Pons (tissue), 1 donor: ENCODE measurements at places on chromosomes 6 and 20.

DNA sequence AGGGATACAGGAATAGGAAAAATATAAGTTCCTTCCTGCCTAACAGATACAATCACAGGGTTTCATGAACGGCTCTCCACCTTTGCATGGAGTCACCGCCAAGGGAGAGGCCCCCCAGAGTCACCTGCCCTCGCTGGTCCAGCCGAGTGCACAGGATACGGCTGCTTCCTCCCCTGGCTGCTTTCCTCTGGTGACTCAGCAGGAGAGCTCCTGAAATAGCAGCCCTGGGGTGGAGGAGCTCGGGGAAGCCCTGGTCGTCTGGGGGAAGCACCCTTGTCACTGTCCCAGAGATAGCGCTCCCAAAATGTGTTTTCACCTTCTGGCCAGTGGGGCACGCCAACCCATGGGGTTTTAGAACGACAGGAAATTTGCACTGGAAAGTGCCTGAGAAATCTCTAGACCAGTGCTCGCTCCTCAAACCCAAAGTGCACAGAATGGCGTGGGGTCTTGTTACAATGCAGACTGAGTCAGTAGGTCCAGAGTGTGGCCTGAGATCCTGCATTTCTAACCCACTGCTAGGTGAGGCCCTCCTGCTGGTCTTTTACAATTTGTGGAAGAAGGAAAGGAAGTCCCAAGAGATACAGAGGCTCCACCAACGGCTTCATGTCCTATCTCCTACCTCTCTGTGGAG is 35.9 kb upstream of the FAM50B start:
- peak; percentile 32 for DNase-seq

DNA sequence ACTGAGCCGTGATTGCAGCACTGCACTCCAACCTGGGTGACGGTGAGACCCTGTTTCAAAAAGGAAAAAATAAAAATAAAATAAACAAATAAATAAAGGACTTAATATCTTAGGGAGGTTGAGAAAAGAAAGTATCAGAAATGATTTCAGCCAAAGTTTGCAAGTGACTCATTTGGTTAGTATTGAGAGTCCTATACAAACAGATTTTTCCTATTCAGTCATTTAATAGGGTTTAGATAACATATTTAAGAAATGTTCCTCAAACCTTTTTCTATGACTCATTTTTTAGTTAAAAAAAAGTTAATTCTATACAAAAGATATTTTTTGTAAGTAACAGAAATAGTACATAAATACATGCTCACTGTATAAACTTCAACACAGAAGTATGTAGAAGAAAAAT is 235.1 kb downstream of the GJA1 start:
- DNase-seq, result no peak

DNA sequence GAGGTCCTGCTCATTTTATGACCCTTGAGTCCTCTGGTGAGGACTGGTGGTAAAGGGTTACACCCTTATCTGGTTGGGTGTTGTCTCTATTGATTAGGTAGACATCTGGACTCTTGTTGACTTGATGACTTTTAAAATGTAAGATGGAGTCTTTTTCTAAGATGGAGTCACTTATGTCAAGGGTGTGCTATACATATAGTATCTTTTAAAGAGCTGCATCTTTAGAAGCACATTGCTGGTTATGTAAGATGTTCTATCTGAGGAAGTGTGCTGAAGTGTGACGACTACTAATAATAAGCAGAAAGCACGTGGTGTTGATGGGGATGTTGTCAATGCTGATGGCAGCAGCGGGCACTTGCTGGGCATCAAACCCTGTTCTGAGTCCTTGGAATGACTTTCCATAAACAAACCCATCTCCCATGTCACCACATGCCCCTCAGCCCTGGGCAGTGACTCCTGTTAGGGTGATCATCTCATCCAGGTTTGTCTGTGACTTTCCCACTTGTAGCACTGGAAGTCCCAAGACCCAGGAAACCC is 229.6 kb downstream of the EYA2 start:
- DNase-seq, result peak; percentile 37

DNA sequence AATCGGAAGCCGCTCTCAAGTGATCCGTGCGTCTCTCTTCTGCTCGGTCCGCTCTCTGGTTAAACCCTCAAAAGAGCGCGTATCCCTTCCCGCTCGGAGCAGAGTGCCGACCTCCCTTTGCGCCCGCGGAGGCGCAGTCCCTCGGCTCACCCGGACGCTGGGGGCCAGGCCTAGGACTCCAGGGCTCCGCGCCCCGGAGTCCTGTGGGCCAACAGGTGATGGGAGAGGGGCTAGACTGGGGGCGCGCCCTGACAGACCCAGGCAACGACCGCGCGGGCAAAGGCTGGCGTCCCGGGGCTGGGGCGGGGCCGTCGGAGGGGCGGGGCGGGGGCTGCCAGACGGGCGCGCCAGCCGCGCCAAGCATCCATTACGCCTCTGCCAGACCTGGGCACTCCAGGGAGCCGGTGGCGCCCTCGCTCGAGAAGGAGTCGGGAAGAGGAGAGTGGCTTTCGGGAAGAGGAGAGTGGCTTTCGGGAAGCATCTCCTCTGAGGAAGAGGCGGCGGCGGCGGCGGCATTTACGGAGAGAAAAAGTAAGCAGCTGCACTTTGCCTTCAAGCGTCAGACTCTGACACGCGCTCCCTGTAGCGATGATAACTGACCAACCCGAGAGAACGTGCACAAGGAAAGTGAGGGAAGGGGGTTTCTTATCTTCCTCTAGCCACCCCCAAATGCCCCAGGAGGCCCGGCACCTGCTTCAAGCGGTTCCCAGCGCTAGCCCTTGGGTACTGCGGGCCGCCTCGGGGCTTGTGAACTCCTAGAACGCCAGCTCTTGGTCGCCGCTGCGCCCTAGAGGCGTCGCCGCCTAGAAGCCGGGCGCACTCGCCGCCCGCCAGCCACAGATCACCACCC is 2.6 kb downstream of the EPHA7 start:
- no peak for DNase-seq

- no peak for DNase-seq
Measured at GRCh38 chr6:34468378-34468892, 2.6 kb downstream of the PACSIN1 start.

GRCh38 chr6:168225471-168225911 is 94.1 kb downstream of the DACT2 start:
- no peak for DNase-seq

GRCh38 chr20:63873477-63873971 is 8.5 kb downstream of the TPD52L2 start:
- peak; percentile 77 for DNase-seq

- DNase-seq, result no peak
Measured at GRCh38 chr6:3765415-3765814, 13.9 kb upstream of the PXDC1 start.

GRCh38 chr20:18637224-18637623 is 49.4 kb downstream of the DTD1 start:
- DNase-seq, result no peak

DNA sequence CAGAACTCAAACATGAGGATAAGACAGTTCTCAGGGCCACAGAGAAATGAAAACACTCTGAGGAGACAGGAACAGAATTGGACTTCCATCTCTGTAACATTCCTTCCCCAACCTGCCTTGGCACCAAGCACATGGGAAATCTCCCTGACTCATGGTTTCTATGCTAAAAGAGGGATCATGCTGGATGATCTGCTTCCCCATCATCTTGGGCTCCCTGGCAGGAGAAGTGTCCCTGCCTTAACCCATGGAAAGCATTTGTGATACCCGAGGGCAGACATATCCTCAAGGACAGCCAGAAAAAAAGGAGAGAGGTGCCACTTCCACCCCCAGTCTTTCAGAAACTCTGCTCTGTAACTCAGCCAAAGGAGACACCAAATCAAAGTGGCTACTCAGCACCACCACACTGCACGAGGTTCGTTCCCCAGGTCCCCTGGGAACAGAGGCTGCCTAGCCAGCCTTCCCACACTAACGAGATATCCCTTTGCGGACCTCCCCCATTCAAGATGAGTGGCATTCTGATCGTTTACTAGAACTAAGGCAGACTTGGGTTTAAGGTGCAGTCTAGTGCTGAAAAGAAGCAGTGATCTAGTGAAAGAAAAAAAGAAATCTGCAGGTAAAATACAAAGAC is 34.8 kb downstream of the BLOC1S5 start:
- DNase-seq, result no peak

DNA sequence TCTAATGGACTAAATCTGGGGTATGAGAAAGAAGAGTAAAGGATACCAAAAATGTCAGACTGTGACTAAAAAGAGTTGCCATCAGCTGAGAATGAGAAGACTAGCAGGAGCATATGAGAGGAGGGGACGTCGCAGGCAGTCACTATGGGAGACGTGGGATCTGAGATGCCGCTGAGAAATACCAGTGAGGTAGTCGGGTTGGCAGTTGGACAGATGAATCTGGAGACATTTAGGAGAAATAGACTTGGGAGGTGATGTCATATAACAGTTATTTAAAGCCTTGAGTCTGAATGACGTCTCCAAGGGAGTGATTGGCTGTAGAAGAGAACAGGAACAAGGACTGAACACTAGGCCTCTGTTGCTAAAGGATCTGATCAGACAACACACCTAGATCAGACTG is 51.5 kb upstream of the TRIM26 start:
- DNase-seq, result peak; percentile 19

DNA sequence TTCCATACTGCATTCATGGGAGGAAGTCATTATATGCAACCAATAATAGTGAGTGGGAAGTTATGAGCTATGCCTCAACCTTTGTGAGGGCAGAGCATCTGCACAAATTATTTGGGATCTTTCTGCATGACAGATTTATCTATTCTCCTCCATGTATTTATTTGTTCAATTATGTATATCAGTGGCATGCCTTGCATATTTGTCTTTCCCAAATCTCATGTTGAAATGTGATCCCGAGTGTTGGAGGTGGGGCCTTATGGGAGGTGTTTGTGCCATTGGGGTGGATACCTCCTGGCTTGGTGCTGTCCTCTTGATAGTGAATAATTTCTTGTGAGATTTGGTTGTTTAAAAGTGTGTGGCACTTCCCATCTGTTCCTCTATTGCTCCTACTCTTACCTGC is 1246.0 kb upstream of the CITED2 start:
- DNase-seq, result no peak

- no peak for DNase-seq
Measured at GRCh38 chr6:16179063-16179462, 50.2 kb downstream of the MYLIP start.

DNA sequence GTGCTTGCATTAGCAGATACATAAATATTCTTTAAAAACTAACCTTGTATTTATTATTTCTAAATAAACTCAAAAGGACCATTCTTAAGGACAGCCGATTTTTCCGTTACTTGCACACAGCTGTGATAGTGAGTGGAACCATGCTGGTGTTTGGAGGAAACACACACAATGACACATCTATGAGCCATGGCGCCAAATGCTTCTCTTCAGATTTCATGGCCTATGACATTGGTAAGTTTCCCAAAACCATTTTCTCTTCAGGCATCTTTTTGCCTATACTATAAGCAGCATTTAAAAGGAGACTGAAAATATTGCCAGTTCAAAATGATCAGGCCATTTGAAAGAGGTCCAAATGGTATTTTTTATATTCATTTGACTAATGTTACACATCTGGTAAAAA is 92.3 kb downstream of the ATRN start:
- DNase-seq, result no peak

GRCh38 chr6:4413073-4413472 is 277.7 kb upstream of the ECI2 start:
- DNase-seq, result no peak

DNA sequence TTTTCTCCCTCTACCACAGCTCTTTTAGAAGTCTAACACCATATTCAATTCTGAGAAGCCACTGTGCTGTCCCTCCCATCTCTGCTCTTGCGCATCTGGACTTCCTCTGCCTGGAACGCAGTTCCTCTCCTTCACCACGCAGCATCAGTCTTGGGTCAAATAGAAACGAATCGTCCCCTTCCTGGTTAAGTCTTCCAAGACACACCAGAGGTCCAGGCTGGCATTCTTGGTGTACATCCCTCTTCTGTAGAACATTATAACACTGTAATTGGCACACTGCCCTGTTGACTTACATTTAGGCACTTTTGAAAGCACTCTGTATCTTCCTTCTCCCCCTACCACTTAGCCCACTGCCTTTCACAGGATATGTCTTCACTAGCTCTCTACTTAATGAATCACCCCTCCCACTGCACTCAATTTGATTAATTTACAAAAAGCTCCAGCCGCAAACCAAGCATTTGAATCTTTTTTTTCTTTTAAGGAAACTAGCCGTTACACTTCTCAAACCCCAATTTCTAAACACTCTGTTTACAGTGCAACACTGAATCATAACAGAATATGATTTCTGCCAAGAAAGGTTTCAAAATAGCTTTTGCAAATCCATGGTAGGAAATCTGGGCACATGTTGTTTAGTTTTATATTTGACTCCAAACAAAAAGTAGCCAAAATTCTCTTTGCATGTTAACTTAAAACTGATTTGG is 140.8 kb upstream of the CARMIL1 start:
- peak; percentile 74 for DNase-seq

- peak; percentile 34 for DNase-seq
Measured at GRCh38 chr6:161101517-161101916, 109.9 kb downstream of the MAP3K4 start.

- no peak for DNase-seq
Measured at GRCh38 chr6:24125980-24126379, at the start of gene NRSN1. Gene NRSN1, plus strand, starts transcription at chr6:24126215. Its CDS starts 8,113 bp downstream, at chr6:24134328.

- no peak for DNase-seq
Measured at GRCh38 chr20:14523090-14523489, 185.7 kb upstream of the FLRT3 start.

- no peak for DNase-seq
Measured at GRCh38 chr20:62216636-62217566, 3.2 kb downstream of the HRH3 start.

- DNase-seq, result no peak
Measured at GRCh38 chr20:60052322-60052721, 94.1 kb downstream of the CDH26 start.

GRCh38 chr6:138485586-138486248 is 13.6 kb downstream of the NHSL1 start:
- DNase-seq, result no peak

- no peak for DNase-seq
Measured at GRCh38 chr6:21992178-21992967, 304.5 kb downstream of the PRL start.

GRCh38 chr6:127190552-127190951 is 72.1 kb downstream of the RSPO3 start:
- peak; percentile 13 for DNase-seq

- no peak for DNase-seq
Measured at GRCh38 chr6:155080881-155081845, 86.0 kb downstream of the TIAM2 start.

GRCh38 chr6:45543298-45544235 is 165.8 kb upstream of the SUPT3H start:
- DNase-seq, result no peak

GRCh38 chr6:39520916-39521315 is 198.4 kb upstream of the KCNK16 start:
- DNase-seq, result no peak

GRCh38 chr20:24649787-24650490 is 180.5 kb downstream of the SYNDIG1 start:
- DNase-seq, result peak; percentile 86
